ENCODE measurements at places on chromosomes 6 and 20.
A peak's percentile ranks its signal among the peaks of the same experiment; 100 is the strongest.

GRCh38 chr6:118122801-118123200, 215.7 kb downstream of the SLC35F1 start:
- no peak for DNase-seq

- DNase-seq, result no peak
Observed at GRCh38 chr6:121539439-121539838, 104.0 kb downstream of the GJA1 start.

DNA sequence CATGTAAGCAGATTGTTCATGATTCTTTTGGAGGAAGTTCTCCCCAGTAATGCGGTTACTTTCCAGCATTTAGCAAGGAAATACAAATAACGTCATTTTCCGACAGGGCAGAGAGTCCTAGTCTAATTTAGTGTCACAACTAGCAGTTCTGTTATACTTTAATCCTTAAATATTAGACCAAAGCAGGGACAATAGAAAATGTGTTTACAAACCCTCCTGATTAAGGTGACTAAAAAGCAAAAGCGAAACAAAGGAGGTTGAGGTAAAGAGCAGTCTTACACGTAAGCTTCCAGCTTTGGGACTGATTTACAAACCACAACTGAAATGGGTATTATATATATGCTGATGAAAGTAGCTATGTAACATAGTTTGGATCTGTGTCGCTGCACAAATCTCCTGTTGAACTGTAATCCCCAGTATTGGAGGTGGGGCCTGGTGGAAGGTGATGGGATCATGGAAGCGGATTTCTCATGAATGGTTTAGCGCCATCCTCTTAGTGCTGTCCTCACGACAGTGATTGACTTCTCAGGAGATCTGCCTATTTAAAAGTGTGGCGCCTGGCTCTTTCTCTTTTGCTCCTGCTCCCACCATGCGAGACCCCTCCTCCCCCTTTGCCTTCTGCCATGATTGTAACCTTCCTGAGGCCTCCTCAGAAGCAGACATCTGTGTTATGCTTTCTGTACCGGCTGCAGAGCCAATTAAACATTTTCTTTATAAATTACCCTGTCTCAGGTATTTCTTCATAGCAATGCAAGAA, 81.9 kb downstream of the PLCB1 start:
- DNase-seq, result peak; percentile 69

DNA sequence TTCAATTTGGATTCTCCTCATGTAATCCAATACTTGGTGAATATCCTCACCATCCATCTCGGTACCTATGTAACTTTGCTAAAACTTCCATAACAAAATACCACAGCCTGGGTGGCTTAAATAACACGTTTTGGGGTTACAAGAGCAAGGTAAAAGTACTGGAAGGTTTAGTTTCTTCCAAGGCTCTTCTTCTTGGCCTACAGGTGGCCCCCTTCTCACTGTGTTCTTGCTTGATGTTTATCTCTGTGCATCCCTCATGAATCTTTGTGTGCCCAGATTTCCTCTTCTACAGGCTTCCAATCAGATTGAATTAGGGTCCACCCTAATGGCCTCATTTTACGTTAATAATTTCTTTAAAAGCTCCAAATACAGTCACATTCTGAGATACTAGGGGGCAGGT, 163.3 kb upstream of the HCRTR2 start:
- no peak for DNase-seq

- no peak for DNase-seq
Observed at GRCh38 chr6:111952274-111952673, 79.0 kb upstream of the FYN start.

DNA sequence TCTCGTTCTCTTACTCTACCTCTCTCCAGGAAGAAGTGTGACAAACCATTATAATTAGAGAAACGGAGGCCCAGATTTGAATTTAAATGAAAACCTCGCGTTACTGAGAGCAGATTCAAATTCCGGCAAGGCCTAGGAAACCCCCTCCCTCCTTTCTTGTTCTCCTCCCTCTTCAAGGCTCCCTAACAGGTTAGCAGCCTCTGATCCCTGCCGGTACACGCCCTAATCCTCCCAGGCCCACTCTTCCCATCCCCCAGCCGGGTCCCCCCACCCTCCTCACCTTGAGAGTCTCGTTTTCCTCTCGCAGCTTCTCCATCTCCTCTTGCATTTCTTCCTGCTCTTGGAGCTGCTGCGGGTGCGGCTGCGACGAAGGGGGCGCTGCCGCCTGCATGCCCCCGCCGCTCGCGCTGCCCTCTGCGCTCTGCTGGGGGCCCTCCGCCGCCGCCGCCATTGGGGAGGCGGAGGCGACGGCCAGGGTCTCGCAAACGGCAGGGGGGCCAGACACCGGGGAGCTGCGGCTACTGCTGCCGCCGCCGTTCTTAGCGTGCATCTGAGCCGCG, 3.8 kb downstream of the MTCL3 start:
- peak; percentile 22 for DNase-seq

GRCh38 chr6:169933839-169934698, 182.6 kb downstream of the ERMARD start:
- no peak for DNase-seq

DNA sequence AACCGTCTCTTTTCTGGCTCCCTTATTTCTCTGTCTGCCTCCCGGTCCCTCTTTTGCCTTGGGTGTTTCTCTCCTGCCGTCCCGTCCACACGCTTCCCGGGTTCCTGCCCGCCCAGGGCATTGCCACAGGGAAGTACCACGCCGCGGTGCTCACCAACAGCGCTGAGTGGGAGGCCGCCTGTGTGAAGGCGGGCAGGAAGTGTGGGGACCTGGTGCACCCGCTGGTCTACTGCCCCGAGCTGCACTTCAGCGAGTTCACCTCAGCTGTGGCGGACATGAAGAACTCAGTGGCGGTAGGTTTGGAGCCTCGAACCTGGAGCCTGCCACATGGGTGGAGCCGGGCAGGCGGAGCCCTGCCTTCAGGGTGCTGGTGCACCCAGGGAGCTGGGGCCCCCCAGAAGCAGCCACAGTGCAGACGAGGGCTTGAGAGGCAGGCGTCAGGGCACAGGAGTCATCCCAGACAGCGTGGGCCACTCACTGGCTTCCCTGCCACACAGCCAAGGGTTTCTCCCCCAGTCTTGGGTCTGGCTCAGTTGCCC, 21.3 kb downstream of the NPEPL1 start:
- no peak for DNase-seq

DNA sequence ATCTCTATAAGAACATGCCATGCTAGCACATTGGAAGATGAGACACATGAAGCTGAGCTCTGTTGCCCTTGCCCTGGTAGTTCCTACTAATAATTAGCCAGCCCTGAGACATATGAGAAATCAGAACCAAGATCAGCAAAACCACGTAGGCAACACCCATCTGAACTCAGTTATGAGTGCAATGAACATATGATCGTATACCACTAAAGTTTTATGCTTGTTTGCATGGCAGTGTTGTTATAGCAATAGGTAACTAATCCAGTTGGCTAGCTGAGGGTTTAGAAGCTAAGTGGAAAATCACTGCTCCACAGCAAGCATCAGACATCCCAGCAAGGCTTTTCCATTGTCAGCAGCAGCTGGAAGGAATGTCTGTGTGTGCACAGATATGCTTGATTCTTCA, 180.7 kb downstream of the BTBD3 start:
- DNase-seq, result no peak

GRCh38 chr6:33286946-33287914, 1.8 kb downstream of the WDR46 start:
- no peak for DNase-seq

DNA sequence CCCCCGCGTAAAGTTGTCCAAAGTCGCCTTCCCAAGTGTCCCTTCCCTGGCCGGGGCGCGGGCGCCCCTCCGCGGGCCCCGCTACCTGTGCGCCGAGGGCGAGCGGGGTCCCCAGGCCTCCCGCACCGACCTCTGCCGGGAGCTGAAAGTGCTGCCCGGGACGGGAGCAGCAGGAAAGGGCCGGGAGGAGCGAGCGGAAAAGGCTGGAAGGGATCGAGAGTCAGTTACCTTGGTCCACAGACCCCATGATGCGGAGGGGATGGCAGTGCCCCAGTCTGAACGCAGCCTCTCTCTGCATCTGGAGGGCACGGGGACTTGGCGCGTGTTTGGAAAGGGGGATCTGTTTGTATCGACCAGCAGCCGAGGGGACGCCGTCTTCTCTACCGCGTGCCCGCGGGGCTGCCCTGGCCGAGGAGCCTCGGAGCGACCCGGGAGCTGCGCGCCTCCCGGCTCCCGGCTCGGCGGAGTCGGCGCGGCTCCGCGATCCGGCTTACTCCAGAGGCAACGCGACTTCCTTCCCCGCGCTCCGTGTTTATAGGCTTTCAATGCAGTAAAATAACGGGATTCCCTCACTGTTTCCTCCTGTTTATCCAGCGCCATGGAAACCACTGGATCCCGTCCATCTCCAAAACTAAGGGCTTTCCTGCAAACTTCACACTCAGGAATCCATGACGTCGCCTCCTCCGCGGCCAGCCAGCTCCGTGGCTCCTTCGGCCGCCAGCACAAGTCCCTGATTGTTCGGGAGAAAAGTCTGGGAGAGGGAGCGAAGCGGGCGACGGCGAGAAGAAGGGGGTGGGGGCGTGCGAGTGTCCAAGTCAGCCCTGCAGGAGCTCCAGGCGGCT, 20.0 kb upstream of the NFATC2 start:
- DNase-seq, result no peak

Data from Jurkat, Clone E6-1 (cell line).